ENCODE measurements at places on chromosomes 7 and 10. TPM values are rescaled to one million over a fixed set of nuclear protein-coding genes. Genes with fewer than 3 reads are reported as not detected.

DNA sequence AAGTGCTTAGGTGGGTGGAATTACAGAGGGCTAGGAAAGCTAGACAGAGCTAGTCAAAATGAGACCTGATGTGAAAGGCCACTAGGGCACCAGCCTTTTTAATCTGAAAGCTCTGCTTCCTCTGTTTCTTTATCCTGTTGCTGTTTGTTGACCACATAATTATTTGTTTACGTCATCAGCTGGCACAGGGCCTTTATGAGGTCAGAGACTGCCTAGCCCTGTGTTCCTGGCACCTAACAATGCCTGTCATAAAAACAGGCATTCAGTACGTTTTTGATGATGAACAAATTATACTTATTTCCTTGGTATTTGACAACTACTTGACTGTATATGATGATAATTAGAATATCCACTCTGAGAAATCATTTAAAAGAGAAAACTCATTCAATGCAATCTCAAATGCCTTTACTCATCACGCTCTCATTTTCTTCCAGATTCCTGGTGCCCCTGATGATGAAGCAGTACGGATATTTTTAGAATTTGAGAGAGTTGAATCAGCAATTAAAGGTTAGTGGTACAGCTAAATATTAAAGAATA is 26.0 kb downstream of the RBM17 start:
- no peak for DNase-seq

GRCh38 chr7:116632384-116632783 is 39.6 kb upstream of the MET start:
- no peak for DNase-seq

- peak; percentile 74 for DNase-seq
Observed at GRCh38 chr7:137421366-137421765, 77.8 kb upstream of the PTN start.

DNA sequence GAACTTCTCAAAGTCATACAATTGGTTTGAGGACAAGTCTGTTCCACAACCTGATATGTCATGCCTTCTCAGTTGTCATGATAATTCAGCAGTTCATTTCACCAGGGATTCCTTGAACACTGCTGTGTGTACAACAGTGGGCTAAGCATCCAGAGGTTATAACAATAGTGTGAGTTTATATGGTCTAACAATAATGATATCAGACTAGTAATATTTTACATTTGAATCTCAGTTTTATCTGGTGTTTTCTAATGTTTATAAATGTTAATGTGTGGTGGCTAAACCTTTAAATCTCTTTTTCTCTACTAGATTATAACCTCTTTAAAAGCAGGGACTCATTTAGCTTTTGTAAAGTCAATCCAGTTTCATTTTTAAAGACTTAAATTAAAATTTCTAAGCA is 48.7 kb downstream of the BTRC start:
- no peak for DNase-seq

- DNase-seq, result no peak
Observed at GRCh38 chr7:45202625-45203024, 45.0 kb downstream of the RAMP3 start.

DNA sequence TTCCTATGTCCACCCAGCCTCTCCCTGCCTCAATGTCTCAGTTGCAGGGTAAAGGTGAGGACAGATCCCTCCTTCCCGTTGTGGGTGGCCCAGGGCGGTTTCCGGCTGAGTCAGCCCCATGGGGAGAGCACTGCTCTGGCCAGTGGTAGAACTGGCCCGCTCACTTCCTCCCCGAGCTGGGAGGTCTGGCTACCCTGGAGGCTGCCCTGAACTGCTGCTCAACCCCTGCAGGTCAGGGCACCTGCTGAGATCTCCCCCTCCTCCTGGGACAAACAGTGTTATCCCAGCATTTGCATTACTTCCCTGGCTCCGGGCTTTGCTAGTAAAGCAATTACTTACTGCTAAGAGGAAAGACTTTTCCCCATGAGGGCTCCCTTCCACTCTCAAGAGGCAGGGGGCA is 21.4 kb upstream of the IMPDH1 start:
- no peak for DNase-seq

DNA sequence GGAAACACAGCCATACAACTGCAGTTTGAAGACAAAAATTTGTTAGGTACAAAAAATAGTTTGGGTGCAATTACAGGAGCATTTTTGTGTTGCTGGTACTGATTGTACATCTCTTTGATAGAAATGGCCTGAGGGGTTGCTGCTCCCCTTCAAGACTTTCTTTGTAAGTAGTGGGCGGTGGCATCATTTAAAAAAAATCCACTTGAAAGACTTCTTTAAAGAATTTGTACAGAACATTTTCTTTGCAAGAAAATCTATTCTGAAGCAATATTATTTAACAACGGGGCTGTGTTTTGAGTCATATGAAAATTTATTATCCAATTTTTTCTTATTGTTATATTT is 144.1 kb upstream of the CAV2 start:
- no peak for DNase-seq

Gene SSC4D
- total RNA-seq, result 0.71 TPM

DNA sequence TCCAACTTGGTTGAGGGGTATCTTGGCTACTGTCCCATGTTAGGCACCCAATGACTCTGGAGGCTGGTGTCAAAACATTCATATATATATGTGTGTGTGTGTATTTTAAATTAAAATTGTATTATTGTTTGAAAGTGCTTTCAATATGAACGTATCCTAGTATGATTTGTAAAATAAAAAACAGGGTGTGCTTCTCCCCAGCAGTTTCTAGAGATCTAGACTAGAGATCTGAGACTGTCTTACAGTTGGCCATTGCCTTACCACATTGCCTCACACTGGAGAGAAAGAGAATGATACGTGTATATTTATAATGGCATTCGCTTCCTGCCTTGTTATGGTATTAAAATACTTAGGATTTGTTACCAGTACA is 1.2 kb downstream of the BAG3 start:
- no peak for DNase-seq

GRCh38 chr7:71987200-71987767 is 424.9 kb downstream of the CALN1 start:
- DNase-seq, result no peak

Gene SLC18A3
- total RNA-seq, result not detected

DNA sequence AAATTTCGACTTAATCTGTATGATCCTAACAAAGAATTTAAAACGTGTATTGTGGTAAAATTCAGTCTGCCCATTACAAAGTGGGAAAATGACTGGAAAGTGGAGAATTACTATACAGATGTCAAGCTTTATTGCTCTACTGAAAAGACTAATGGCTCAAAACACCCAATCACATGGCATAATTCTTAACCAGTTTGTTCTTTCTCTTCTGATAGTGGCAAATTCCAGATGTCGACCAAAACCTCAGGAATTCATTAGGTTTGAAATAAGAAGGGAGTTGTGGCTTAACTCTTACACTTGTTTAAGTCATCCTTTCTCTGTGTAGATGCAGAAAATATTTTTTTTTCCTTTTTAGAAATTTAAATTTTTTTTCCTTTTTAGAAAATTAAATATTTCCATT is 1254.9 kb upstream of the LRRN3 start:
- no peak for DNase-seq

Gene MYOZ1
- not detected for total RNA-seq

Gene OIT3
- not detected for total RNA-seq

- DNase-seq, result no peak
Observed at GRCh38 chr10:112616647-112617046, 169.6 kb downstream of the VTI1A start.

GRCh38 chr10:100103581-100103980 is 21.9 kb upstream of the CPN1 start:
- DNase-seq, result no peak

Gene CYP3A4
- not detected for total RNA-seq

Gene ANLN
- total RNA-seq, result 4.6 TPM

GRCh38 chr7:1104516-1105179 is 16.7 kb downstream of the GPER1 start:
- DNase-seq, result no peak

Gene BAMBI
- total RNA-seq, result 4.9 TPM

Gene COL17A1
- not detected for total RNA-seq

DNA sequence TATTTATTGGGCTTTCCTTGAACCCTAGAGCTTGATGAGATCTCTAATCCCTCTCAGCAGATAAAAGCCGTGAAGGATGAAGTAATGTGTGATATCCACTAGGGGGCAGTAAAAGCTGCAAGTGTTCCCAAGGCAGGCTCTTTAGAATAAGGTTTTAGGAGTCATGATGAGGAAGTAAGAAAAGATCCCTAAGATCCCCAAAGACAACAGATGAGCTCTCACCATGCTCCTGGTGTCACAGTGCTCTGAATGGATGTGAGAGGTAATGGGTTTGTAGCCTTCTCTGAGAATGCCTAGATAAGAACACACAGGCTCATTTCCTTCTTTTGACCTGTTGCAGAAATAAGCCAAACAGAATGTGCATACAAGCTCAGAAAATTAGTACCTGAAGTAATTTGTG is 70.4 kb upstream of the ITPRID1 start:
- DNase-seq, result no peak

DNA sequence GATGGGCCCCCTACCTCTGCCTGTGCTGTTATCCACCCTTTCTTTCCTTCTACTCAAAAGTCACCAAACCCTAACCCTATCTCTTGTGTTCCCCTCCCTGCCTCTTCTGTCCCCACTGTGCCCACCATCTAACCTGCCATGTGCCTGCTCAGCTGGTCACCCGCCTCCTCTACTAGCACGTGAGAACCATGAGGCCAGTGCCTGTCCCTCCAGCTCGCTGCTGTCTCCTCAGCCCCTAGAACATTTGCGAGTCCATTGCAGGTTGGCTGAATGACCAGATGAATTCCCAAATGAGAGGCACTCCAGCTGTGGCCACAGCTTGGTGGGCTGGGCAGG is 129.0 kb downstream of the ARHGAP22 start:
- peak; percentile 50 for DNase-seq

DNA sequence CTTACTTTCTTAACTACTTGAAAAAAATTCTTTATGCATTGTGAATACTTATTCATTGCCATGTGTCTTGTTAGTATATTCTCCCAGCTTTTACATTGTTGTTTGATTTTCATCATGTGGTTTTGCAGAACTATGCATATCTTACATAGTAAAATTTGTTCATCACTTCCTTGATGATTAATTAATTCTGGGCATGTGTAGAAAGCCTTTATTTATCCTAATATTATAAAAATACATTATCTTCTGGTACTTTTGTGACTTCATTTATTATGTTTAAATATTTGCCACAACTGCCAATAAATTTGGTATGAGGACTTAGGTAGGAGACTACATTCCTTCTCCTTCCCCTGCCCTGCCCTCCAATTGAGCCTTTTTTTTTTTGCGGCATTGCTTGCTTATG is 166.0 kb upstream of the ZNF32 start:
- DNase-seq, result no peak

GRCh38 chr7:2680792-2681490 is 7.1 kb upstream of the AMZ1 start:
- peak; percentile 85 for DNase-seq

DNA sequence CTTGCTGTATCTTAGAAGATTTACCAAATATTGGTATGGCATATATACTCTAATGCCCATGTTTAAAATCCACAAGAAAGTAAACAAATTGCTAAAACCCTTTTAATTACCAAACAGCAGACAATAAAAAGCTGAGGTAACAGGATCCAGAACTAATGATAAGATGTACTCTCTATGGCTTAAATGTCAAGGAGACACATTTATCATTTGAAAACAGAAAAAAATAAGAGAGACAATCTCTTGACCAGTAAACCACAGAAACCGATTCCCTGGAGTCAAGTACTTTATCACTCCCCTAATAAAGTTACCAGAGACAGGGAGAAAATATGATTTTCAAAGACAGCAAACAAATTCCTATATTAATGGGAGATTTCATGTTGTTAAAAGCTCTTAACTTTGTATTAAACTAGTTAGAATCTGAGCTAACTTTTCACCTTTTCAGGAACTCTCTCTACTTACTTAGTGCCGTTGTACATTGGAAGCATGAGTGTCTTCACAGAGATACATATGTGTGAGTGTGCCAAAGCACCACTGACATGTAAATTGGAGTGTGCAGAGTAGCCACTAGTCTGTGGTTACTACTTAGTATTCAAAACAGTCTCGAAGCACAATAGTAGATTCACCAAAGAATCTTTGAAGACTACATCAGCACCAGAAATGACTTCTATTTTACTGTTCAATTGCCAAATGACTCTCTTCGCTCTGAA is 44.2 kb downstream of the TSPAN12 start:
- no peak for DNase-seq

- DNase-seq, result peak; percentile 85
Observed at GRCh38 chr7:116671681-116672595, at the start of gene MET. Gene MET, plus strand, starts transcription at chr7:116672196. Its CDS starts 26,889 bp downstream, at chr7:116699085.

Gene CTAGE15
- 1.3 TPM for total RNA-seq

GRCh38 chr7:35700333-35700732 is 5.4 kb upstream of the HERPUD2 start:
- DNase-seq, result no peak

- peak; percentile 44 for DNase-seq
Observed at GRCh38 chr10:119535305-119535704, 7.2 kb downstream of the RGS10 start.

GRCh38 chr10:129552119-129552518 is 85.1 kb downstream of the MGMT start:
- DNase-seq, result no peak

GRCh38 chr10:52879091-52879807 is 106.7 kb upstream of the MBL2 start:
- DNase-seq, result no peak

Gene BTBD16
- 0.54 TPM for total RNA-seq

Gene AKR1C3
- total RNA-seq, result 30.5 TPM

GRCh38 chr10:48573045-48573444 is 31.8 kb downstream of the ARHGAP22 start:
- no peak for DNase-seq

Gene SMKR1
- not detected for total RNA-seq

DNA sequence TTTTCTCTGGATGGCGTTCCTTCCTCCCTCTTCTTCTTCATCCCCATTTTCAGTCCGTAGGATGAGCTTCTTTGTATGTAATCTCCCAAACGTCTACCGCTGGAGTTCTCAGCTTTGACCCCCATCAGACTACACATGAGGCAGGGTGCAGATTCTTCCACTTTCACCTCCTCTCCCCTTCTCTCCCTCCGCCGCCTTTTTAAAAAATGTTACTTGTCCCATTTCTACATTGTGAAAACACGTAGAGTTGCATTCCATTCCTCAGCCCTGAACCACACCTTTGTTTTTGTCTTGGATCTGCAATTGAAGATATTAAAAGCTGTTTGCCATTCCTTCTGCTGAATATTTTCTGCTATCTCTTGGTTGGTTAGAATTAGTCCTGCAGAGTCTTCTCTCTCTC is 6.2 kb downstream of the ADIRF start:
- DNase-seq, result no peak

GRCh38 chr7:141407893-141408292 is 143.3 kb upstream of the AGK start:
- no peak for DNase-seq

Gene PPP1R17
- total RNA-seq, result not detected

DNA sequence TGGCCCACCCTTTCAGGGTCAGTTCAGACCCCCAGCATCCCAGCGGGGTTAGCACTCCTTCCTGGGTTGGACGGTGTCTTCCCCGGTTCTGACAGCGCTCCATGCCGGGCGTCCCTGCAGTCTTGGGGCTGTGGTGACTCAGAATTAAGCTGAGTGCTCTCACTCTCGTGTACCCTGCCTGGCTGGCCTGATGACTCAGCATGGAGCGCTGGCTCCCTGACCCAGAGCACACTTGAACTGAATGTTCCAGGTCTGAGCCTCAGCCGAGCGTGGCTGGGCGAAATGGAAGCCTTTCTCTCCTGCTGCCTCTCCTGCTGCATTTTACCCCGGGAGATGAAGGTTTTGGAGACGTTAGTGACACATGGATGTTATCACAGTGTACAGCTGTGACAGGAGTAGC is 7.1 kb downstream of the BAG3 start:
- peak; percentile 97 for DNase-seq

Measured in sigmoid colon (tissue), 7 donors.